NCI-H1417 treated with DMSO at 0.1 percent for 48 hours (cell line): ENCODE measurements at places on chromosomes 11 and 22.

DNA sequence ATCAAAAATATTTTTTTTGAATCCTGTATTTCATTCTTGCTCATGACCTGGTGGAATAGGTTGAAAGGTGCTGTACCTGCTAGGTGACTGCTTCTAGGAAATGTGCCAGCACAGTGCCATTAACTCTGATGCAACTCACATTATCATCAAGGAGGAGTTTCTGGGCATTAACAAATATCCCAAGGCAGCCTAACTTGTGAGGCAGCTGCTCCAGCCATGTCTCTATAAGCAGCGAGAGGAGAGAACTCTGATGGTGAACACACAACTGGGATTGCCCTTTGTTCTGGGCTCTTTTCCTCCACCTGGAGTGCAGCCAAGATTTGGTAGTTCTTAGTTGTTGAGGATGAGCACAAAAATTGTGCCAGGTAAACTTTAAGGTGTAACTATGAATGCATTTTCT, 25.6 kb downstream of the HEPHL1 start:
- DNase-seq: no peak

DNA sequence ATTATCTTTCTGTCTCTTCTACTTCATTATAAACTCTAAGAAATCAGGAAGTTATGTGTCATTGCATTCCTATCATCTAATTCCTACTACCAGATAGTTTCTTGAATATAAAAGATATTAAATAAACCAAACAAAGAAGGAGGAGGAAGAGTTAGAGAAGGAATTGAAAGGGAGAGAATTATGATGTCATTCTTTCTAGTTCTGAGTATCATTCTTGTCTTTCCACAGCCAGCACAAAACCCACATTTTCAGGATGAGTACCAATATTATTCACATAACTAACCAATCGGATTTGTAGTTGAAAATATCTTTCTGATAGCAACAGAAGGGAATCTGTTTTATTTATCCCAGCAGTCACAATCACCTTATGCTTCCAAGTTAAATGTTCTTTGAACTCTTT, 13.3 kb downstream of the MS4A13 start:
- DNase-seq: no peak

DNA sequence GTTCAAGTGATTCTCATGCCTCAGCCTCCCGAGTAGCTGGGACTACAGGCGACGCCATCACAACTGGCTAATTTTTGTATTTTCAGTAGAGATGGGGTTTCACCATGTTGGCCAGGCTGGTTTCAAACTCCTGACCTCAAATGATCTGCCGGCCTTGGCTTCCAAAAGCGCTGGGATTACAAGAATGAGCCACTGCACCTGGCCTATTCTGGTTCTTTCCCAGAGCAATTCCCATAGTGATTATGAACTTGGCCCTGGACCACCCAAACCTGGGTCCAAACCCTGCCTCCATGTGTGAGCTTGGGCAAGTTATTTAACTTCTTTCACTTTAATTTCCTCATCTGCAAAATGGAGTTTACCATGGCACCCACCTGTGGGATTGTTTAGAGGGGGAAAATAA, 61.5 kb upstream of the HEPHL1 start:
- no peak for DNase-seq

DNA sequence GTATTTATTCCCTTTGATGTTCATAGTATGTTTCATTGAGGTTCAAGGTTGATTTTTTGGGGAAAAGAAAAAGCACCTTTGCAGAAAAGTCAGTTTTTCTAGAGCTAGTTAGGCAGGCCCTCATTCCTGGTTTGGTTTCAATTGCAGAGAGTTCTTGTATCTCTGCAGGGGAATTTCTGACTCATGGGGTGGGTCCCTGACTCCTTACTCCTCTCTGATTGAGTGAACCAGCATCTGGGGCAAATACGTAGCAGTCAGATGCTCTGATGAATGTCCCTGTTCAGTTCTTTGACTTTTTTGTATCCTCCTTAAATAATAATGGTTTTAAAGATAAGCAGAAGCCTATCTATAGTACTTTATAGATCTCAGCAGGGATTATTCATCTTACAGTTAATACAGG, 7.7 kb upstream of the NCR3LG1 start:
- no peak for DNase-seq

GRCh38 chr11:32136657-32137056, 45.8 kb downstream of the RCN1 start:
- no peak for DNase-seq

GRCh38 chr11:57523419-57523818, 7.1 kb downstream of the TIMM10 start:
- no peak for DNase-seq

- no peak for DNase-seq
Observed at GRCh38 chr11:21949763-21950413, 243.0 kb upstream of the ANO5 start.

DNA sequence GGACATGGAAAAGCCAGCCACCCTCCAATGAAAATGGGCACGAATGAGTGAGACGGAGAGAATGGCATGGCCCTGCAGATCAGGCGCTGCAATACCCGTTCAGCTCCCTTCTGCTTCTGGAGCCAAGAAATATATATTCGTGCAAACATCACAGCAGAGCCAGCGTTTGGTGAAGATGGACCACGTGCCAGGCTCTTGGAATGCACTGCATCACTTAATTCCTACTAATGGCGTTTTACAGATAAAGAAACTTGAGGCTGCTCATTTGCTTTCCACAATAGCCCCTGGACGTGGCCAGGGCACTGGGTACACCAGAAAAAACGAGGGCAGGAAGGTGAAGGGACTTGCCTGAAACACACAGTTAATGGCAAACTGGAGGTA, 1.6 kb upstream of the FXYD2 start:
- DNase-seq: no peak

- DNase-seq: no peak
Observed at GRCh38 chr11:117749541-117749910, 47.5 kb downstream of the DSCAML1 start.

DNA sequence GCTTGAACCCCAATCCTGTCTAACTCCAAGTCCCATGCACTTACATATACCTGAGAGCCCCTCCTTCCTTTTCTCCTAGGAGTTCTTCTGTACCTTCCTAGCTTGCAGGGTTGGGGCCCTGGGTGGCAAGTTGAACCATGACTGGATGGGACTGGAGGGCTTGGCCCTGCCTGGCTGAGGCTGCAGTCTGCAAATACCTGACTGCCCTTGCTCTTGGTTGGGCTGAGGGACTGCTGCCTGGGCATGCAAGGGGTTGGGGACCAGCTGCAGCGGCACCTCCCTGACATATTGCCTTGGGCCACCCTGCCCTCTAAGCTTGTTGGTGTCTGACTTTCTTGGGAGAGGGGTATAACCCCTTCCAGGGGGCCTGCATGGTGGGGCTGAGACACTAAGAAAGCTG, 9.8 kb upstream of the SLC39A13 start:
- no peak for DNase-seq

DNA sequence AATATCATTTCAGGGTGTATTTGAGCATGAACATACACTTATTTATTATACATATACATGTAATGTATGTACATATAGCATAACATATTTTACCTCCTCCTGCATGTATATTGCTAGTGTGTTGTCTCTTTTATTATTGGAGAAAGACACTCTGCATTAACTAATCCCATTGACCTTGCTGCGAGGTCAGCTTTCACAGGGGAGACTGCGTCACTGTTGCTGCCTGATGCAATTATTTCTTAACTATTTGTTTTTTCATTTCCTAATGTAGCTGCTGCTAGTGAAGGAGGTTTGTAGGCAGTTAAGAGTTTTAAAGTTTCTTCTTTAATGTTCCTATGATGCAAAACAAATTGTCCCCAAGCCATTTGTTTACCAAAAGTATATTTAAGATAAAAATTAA, 185.4 kb upstream of the CNTN5 start:
- no peak for DNase-seq

- DNase-seq: no peak
Observed at GRCh38 chr11:65551572-65552387, 6.4 kb downstream of the LTBP3 start.

- DNase-seq: no peak
Observed at GRCh38 chr22:46449116-46449691, 88.2 kb downstream of the CELSR1 start.

GRCh38 chr22:38418589-38418988, 36.4 kb downstream of the KCNJ4 start:
- DNase-seq: no peak

DNA sequence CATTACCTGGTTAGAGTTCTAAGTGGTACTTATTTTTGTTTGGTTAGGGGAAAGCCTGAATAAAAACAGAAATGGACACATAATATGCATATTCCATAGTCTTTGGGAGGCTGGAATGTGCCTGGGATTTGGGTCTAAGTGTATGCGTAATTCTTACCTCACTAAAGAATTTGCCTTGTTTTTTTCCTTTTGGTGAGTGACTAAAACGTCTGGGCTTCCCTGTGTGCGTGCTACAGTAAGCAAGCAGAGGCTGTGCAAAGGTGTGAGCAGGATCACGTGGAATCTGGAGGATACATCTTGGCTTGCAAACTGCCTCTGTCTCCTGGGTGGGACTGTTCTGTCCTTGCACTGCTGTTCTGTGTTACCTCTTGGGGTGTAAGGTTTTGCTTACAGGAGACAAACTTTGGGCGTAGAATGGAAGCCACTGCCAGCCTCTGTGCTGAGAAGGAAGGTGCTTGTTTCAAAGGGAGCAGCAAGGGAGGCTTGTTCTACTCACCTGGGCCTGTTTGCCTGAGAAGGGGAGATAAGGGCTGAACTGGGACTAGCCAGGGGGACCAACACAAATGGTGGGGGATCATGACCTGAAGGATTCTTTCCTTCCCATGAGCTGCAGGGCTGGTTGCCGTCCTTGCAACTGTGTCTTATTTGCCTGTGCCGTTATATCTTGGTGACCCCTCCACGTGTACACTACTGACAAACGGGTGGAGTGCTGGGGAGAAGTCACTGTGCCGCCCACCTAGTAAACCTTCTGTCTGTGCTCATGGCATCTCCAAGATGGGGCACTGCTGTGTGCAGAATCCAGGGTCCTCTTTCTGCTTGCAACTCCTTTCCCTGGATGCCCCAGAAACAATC, 4.5 kb downstream of the NEAT1 start:
- no peak for DNase-seq
